Activated B cell treated with CpG ODN at 0.5 μM for 24 hours (primary cell): ENCODE measurements at places on chromosomes 4 and X.

DNA sequence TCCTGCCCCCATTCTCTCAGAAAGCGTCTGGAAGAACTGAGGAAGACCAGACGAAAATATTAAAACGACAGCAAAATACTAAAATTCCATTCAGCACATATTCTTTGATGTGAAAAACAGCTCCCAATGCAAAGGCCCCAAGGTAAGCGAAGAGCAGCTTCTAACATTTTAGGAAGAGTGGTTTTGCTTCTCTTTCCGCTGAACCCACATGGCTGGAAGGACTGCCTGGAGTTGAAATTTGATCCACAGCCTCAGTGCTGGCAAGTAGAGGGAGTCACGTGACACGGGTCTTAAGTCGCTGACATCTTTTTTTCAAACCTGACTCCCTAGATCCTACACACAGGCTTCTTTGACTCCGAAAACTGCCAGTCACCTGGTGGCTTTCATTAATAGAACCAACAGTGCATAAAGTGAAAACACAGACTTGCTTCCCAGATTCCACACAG, at the start of gene FAM13A:
Gene FAM13A (minus strand): TSS at position 233 of the 446 bp plus-strand sequence. CDS start 221 bp downstream, at position 12.
- H3K27me3 ChIP-seq = no peaks in the 10 kb centered on the region
- no peaks in the 10 kb centered on the region for H3K36me3 ChIP-seq
- H3K4me1 ChIP-seq = peaks cover 14% of the 10 kb centered on the region
- peak within 1 kb of the TSS; percentile 56 for H3K4me3 ChIP-seq
- no peak within 1 kb of the TSS for H3K27ac ChIP-seq

DNA sequence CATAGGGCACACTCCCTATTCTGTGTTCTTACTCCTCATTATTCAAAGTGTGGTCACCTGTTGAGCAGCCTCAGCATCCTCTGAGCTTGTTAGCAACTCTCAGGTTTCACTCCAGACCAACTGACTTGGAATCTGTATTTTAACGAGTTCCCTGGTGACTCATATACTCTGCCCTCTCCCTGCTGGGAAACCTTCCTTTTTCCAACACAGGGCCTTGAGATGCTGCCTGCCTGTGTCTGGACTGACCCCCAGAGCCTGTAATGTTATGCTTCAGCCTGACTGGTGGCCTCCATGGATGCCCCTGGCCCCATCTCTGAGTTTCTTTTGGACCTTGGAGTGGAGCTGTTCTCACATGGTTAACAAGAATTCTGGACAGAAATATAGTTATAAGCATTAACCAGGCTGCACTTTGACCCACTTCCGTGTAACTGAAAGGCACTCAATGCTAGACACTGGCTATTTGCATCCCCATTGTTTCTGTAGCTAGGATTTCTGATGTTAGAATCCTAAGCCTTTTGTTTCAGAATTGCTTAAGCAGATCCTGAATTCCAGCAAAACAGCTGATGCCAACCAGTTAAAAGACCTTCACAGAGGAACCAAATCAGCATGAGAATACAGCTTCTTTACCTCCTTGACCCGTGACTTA, 262.6 kb downstream of the STIM2 start:
- no peaks in the 10 kb centered on the region for H3K27me3 ChIP-seq
- H3K27ac ChIP-seq = no peak overlapping the region
- no peaks in the 10 kb centered on the region for H3K36me3 ChIP-seq

DNA sequence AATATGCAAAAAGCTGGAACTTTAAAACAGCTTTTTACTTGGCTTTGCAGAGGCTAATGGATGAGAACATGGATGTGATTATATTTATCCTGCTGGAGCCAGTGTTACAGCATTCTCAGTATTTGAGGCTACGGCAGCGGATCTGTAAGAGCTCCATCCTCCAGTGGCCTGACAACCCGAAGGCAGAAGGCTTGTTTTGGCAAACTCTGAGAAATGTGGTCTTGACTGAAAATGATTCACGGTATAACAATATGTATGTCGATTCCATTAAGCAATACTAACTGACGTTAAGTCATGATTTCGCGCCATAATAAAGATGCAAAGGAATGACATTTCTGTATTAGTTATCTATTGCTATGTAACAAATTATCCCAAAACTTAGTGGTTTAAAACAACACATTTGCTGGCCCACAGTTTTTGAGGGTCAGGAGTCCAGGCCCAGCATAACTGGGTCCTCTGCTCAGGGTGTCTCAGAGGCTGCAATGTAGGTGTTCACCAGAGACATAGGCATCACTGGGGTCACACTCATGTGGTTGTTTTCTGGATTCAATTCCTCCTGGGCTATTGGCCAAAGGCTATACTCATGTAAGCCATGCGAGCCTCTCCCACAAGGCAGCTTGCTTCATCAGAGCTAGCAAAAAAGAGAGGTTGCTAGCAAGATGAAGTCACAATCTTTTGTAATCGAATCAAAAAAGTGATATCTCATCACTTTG, 15.6 kb downstream of the TLR8 start:
- no peaks in the 10 kb centered on the region for H3K4me1 ChIP-seq
- no peak overlapping the region for H3K27ac ChIP-seq
- no peaks in the 10 kb centered on the region for H3K36me3 ChIP-seq
- no peaks in the 10 kb centered on the region for H3K27me3 ChIP-seq
- no peak overlapping the region for H3K4me3 ChIP-seq

DNA sequence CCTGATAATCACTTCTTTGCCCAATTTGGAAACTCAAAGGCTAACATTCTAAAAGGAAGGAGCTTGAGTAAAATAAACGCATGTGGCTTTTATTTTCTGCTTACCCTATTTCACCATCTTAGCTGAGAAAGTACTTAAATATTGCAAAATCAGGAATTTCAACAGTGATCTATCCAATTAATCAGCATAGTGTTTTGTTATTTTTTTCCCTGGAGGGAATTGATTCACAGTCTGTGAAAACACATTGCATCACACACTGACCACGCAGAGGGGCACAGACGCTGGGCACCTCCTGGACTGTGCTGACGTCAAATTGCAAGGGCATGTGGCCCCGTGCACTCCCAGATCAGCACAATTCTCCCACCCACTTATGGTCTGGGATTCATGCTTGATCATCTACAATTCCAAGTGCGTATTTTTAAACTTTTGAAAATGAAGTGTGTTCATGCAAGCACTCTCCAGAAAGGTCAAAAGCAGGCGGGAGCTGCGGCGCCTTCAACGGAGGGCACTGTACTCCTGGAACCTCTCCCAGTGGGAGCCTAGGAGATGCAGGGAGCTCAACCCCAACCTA, 320.6 kb upstream of the PPARGC1A start:
- no peak overlapping the region for H3K27ac ChIP-seq
- no peak overlapping the region for H3K4me3 ChIP-seq
- no peaks in the 10 kb centered on the region for H3K27me3 ChIP-seq
- no peaks in the 10 kb centered on the region for H3K4me1 ChIP-seq
- DNase-seq = no peak

DNA sequence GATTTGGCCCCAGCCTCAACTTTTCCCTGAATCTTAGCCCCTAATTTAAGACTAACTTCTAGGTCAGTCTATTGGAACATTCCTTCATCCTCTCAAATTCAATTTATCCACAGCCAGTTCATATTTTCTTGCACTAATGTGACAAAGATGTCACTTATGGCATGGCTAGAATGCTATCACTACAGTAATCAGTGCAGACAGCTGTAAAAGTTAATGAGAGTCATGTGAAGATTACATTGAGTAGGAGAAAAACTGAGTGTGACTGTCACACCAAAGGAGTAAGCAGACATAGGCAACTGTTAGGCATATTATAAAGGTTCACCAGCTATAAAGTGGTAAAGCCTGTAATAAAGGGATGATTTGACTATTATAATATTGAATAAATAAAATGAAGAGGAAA, 42.6 kb downstream of the GABRG1 start:
- no peak overlapping the region for H3K27ac ChIP-seq
- no peak overlapping the region for H3K4me3 ChIP-seq
- H3K36me3 ChIP-seq = no peaks in the 10 kb centered on the region
- no peak for DNase-seq
- no peaks in the 10 kb centered on the region for H3K4me1 ChIP-seq
- H3K27me3 ChIP-seq = no peaks in the 10 kb centered on the region

DNA sequence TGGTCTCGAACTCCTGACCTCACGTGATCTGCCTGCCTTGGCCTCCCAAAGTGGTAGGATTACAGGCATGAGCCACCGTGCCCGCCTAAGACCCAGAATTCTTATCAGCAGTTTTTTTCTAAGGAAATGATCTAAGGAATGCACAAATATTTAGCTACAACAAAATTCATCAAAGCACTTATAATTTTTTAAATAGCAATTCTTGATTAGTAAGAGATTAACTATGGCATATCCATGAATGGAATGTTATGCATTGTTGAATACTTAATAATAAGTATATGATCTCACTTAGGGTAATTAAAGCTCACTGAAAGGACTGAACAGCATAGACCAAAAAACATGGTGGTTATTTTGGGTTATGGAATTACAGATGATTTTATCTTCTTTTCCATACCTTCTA, 18.4 kb downstream of the CENPU start:
- DNase-seq = no peak
- H3K4me1 ChIP-seq = peaks cover 10% of the 10 kb centered on the region
- H3K27me3 ChIP-seq = no peaks in the 10 kb centered on the region
- peaks cover 8% of the 10 kb centered on the region for H3K36me3 ChIP-seq

DNA sequence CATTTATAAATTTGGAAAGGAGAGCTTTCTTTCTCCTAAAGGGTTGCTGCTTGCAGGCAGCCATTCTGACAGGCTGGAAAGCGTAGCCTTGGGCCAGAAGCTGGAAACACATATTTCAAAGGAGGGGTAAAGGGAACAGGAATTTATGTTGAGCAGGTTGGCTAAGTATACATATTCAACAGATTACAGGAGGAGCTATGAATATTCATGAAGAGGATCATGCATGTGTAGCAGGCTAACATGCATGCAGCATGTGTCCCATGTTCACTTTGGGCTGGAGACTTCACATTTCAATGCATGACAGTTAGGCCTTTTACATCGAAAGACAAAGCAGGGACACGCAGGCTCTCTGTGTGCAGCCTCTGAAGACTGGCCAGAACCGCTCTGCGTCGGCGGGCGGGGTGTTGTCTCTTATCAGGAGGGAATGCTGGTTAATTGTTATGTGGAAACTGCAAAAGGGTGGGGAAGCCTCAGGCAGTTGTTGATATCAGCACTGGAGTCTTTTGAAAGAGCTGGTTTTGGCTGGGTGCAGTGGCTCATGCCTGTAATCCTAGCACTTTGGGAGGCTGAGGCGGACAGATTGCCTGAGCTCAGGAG, 31.5 kb downstream of the CASP3 start:
- no peak overlapping the region for H3K27ac ChIP-seq
- no peaks in the 10 kb centered on the region for H3K27me3 ChIP-seq
- no peak for DNase-seq
- peaks cover 3% of the 10 kb centered on the region for H3K36me3 ChIP-seq

- peaks cover 43% of the 10 kb centered on the region for H3K27me3 ChIP-seq
- H3K4me3 ChIP-seq = peak overlapping the region; percentile 53
- H3K4me1 ChIP-seq = peaks cover 13% of the 10 kb centered on the region
Observed at GRCh38 chrX:47618923-47619485, 653 bp downstream of the SYN1 start.

GRCh38 chrX:32289356-32289755, 922.0 kb downstream of the DMD start:
- no peak for DNase-seq
- no peak overlapping the region for H3K27ac ChIP-seq
- H3K27me3 ChIP-seq = no peaks in the 10 kb centered on the region
- H3K4me1 ChIP-seq = no peaks in the 10 kb centered on the region
- H3K36me3 ChIP-seq = no peaks in the 10 kb centered on the region

DNA sequence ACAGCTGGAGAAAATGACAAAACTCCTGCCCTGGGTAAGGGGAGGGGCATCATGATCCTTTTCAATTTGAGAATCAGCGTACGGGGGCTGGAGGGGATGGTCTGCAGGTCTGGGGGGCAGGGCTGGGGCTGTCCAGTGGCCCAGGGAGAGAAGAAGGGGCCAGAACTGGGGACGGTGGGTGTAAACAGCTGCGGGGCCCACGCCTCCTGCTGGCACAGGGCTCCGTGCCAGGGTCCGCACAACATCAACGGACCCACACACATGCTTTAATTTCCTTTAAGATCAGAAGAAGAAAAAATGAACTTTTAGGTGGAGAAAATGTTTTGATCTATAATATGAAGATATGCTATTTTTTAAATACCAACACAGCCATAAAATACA, 52.1 kb downstream of the PSAPL1 start:
- H3K27me3 ChIP-seq = peaks cover 13% of the 10 kb centered on the region
- no peak overlapping the region for H3K4me3 ChIP-seq
- no peak for DNase-seq
- H3K4me1 ChIP-seq = no peaks in the 10 kb centered on the region
- H3K36me3 ChIP-seq = no peaks in the 10 kb centered on the region

GRCh38 chr4:138976526-138976925, 39.1 kb upstream of the NOCT start:
- H3K27me3 ChIP-seq = no peaks in the 10 kb centered on the region
- peaks cover 23% of the 10 kb centered on the region for H3K4me1 ChIP-seq
- H3K36me3 ChIP-seq = no peaks in the 10 kb centered on the region
- no peak for DNase-seq

DNA sequence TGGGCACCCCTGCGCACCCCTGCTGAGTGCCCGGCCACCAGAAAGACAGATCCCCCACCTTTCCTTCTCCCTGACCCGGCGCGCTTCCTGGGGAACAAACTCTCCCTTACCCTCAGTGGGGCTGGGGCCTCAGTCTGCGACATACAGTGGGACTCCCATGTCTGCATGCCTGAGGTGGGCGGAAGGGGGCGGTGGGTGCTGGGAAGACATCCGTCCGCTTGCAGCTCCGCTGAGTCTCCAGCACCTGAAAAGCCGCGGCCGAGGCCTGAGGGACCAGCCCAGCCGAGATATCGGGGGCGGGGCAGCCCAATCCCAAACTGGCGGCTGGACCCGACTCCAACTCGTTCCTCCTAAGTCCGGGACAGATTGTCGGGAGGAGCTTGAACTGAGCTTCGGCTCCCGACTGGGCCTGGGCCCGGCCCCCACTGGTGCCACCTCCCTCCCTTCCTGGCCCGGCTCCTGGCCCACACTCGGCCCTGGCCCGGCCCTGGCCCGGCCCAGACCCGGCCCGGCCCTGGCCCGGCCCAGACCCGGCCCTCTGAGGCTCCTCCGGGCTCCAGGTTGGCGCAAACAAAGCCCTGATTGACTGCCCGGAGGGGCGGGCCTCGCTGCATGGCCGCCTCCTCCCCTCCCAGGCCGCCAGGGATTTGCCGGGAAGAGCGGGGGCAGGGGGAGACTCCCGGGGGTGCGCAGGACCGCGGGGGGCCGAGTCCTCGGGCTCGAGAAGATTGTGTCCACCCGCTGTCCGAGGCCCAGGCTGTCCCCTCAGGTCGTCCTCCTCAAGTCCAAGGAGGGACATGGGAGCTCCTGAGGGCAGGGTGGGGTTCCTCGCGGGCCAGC, 877 bp upstream of the SLC16A2 start:
- DNase-seq = no peak
- peaks cover 22% of the 10 kb centered on the region for H3K27me3 ChIP-seq
- H3K4me1 ChIP-seq = peaks cover 15% of the 10 kb centered on the region
- H3K4me3 ChIP-seq = peak overlapping the region; percentile 80

GRCh38 chr4:141002323-141002805, 130.9 kb downstream of the RNF150 start:
- no peak overlapping the region for H3K27ac ChIP-seq
- H3K4me1 ChIP-seq = no peaks in the 10 kb centered on the region
- no peak overlapping the region for H3K4me3 ChIP-seq
- DNase-seq = no peak
- peaks cover 2% of the 10 kb centered on the region for H3K27me3 ChIP-seq
- H3K36me3 ChIP-seq = no peaks in the 10 kb centered on the region

GRCh38 chr4:2011583-2011982, 2.8 kb upstream of the NELFA start:
- no peak overlapping the region for H3K27ac ChIP-seq
- no peak for DNase-seq
- no peak overlapping the region for H3K4me3 ChIP-seq
- H3K27me3 ChIP-seq = peaks cover 6% of the 10 kb centered on the region
- peaks cover 21% of the 10 kb centered on the region for H3K4me1 ChIP-seq
- peaks cover 11% of the 10 kb centered on the region for H3K36me3 ChIP-seq
